Right lung (tissue), 10 donors: ENCODE measurements at places on chromosomes 5 and 9. TPM values are rescaled to one million over a fixed set of nuclear protein-coding genes. Genes with fewer than 3 reads are reported as not detected.

Gene PCDHGA3
- polyA plus RNA-seq = 2.0 TPM

Gene AGTPBP1
- 17.1 TPM for polyA plus RNA-seq

Gene CCDC192
- 0.58 TPM for polyA plus RNA-seq

Gene PCA3
- polyA plus RNA-seq = 0.42 TPM

Gene NCS1
- 16.6 TPM for polyA plus RNA-seq

Gene PCDHB10
- 6.9 TPM for polyA plus RNA-seq

Gene SLC6A18
- polyA plus RNA-seq = not detected

Gene LARP1
- 94.6 TPM for polyA plus RNA-seq

Gene TICAM2
- 6.5 TPM for polyA plus RNA-seq

Gene C8G
- polyA plus RNA-seq = 0.33 TPM
